Suppressor macrophage treated with lipopolysaccharide for 1 hour (primary cell): ENCODE measurements at places on chromosomes 11 and 22.

GRCh38 chr11:30216534-30216933 is 14.3 kb upstream of the FSHB start:
- no peak for DNase-seq

- DNase-seq: no peak
Measured at GRCh38 chr22:24507716-24508115, 12.6 kb downstream of the UPB1 start.

DNA sequence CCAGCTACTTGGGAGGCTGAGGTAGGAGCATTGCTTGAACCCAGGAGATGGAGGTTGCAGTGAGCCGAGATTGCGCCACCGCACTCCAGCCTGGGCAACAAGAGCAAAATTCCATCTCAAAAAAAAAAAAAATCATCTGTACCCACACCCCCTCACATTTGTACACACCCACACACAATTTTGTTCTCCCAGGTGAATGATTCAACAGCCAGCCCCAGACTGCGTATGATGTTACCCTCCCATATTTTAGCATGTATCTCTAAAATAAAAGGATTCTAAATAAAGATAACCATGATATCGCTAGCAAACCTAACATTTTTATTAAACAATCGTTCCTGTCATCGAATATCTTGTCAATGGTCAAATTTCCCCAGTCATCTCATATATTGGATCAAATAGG is 65.8 kb downstream of the BRD1 start:
- DNase-seq: no peak

- DNase-seq: peak; percentile 39
Measured at GRCh38 chr11:46521961-46522681, 71.7 kb downstream of the AMBRA1 start.
